Stimulated activated CD4-positive, alpha-beta T cell treated with anti-CD3 and anti-CD28 coated beads, Interleukin-15, amount 100 ng/mL, for 1 hour (primary cell): ENCODE measurements at places on chromosomes 5 and 9.

DNA sequence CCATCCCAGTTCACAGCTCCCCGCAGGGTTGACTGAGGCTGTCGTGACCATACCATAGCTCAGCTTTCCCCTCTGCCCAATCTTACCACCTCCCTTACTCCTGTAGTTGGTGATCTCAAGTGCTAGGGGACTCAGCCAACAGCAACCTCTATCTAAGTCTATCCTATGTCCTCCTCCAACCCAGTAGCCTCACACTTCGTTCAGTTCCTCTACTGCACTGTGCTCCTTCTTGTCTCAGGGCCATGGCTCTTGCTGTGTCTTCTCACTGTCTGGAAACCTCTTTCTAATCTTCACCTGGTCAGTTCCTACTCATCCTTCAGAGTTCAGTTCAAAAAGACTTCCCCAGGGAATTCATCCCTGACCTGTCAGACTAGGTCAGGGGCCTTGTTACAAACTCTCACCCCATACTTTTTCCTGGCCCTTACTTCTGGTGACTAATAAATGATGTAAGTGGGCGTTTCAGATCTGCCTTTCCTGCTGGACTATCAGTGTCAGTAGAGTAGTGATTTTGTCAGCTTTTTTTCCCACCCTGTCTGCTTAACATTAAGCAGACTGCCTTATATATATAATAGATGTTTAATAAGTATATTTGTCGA, 53.6 kb upstream of the NR3C1 start:
- no peak for DNase-seq

GRCh38 chr9:113692256-113692655, 183.9 kb upstream of the ZNF618 start:
- DNase-seq = no peak

GRCh38 chr9:116990592-116990991, 303.5 kb downstream of the TRIM32 start:
- no peak for DNase-seq

DNA sequence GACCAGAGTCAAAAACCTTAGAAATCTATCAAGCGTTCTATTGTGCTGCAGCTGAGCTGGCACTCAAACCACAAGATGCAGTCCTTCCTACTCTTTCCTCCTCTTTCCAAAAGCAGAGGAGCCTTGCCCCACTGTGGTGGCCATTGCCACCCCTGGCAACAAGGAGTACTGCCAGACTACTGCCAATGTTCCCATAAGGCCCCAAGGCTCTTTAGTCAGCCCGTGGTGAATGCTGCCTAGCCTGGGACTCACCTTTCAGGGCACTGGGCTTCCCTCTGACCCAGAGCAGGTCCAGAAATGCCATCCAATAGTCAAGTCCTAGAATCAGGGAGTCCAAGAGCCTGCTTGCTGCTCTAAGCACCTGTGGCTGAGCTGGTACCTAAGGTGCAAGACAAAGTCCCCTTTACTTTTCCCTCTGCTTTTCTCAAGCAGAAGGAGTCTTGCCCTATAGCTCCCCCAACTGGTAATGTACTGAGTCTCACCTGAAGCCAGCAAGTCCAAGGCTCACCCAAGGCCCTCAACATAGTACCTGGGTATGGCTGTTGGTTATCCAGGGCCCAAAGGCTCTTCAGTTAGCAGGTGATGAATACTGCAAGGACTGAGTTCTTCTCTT, 219.4 kb downstream of the ATPSCKMT start:
- no peak for DNase-seq

DNA sequence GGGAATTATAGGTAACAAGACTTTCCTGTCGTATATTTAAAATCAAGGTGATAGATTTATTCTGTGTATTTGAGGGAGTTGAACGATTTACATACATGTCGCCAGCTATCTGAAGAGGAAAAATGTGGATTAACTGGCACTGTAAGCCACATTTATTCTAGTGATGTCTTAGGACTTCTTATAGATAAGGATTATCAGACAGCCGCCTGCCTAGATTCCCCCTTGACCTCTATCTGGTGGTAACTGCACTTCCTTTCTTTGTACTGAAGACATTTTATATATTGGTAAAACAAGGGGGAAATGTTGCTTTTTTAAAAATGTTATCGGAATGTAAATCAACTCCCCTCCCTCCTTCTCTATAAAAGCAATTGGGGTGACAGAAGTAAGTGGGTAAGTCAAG, 39.3 kb upstream of the F2RL2 start:
- no peak for DNase-seq

GRCh38 chr9:22308177-22308576, 138.4 kb upstream of the DMRTA1 start:
- DNase-seq = no peak

GRCh38 chr5:123033157-123033671, 3.3 kb downstream of the PPIC start:
- no peak for DNase-seq

GRCh38 chr9:132849185-132849706, 28.8 kb downstream of the AK8 start:
- DNase-seq = no peak

DNA sequence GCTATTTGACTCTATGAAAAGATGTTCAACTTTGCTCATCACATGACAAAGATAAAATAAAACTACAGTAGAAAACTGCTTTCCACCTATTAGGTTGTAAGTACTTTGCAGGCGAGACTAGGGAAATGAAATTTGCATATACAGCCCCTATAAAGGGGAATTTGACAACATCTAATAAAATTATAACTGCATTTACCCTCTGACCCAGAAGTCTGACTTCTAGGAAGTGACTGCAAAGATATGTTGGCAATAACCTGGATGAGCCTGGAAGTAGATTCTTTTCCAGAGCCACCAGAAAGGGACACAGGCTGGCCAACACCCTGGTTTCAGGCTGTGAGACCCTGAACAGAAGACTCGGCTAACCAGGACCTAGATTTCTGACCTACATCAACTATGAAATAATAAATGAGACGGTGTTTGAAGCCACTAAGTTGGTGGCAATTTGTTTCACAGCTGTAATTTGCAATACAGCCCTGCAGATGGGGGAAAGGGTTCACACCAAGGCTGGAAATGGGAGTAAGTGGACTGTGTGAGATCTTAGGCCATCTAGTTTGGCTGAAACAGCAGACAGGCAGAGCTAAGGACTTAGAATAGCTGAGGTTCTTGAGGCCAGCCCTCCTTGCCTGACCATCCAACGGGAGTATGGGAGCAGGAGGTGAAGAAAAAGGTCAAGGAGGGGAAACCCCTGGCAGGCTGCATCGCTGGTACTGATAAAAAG, 106.6 kb downstream of the SIL1 start:
- no peak for DNase-seq

- DNase-seq = no peak
These were observed 26.9 kb downstream of the SPEF2 start for GRCh38 chr5:35644543-35644942.

DNA sequence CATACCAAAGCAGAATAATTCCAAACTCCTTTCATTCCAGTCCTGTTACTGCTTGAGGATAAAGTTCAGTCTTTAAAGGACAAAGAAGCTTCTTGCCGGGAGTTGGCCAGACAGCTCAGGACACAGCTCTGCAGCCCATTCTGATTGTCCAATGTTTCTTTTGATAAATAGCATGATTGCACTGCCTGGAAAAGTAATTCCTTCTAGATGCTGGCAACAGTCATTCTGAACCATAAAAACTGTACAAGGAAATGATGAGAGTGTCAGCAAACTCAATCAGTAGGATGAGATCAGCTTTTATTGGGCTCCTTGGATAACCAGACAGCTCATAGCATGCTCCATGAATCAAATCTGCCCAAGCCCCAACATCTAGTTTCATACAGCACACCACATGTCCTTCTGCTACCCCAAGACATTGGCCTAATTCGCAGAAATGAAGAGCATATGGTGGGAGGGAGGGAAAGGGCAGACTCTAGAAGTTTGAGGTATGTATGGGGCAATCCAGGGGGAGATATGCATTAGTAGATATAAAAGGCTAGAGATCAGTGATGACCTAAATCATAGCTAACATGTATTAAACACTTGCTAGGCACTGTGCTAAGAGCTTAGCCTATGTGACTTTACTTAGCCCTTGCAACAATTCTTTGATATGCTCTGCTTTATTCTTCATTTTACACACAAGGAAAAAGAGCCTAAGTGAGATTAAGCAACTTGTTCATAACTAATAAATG, 219.9 kb upstream of the NREP start:
- DNase-seq = no peak

- peak; percentile 100 for DNase-seq
These were observed at the start of gene HNRNPK for GRCh38 chr9:83979812-83980394. HNRNPK (minus strand) TSS chr9:83980215; CDS start chr9:83978252, 1,963 bp downstream.

DNA sequence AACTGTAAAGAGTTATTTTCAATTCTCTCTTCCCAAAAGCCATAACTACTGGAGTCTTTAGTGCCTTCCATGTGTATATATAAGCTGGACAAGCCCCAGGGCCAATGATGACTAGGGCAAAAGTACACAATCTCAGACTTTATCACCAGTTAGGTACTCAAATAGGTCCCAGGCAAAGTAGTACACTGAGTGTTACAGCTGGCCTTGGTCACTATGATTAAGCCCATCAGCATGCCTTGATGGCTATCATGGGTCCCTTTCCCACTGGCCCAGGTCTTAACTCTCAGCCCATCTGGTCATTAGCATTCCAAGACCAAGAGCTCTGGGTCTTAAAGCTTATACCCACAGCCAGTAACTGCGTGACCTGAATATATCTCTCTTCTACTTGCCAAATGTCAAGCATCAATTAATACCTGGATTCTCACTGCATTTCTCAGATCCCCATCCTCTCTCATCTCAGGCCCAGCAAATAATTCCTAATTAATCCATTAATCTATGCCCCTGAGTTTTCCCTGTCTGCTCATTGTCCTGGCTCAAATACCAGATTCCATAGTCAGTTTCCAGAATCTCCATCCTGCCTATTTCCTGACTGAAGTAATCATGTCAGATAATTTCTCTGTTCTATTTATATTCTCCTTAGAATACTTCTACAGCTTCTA, 62.3 kb downstream of the NR6A1 start:
- no peak for DNase-seq

GRCh38 chr5:171355302-171355724, 32.3 kb upstream of the NPM1 start:
- DNase-seq = no peak

DNA sequence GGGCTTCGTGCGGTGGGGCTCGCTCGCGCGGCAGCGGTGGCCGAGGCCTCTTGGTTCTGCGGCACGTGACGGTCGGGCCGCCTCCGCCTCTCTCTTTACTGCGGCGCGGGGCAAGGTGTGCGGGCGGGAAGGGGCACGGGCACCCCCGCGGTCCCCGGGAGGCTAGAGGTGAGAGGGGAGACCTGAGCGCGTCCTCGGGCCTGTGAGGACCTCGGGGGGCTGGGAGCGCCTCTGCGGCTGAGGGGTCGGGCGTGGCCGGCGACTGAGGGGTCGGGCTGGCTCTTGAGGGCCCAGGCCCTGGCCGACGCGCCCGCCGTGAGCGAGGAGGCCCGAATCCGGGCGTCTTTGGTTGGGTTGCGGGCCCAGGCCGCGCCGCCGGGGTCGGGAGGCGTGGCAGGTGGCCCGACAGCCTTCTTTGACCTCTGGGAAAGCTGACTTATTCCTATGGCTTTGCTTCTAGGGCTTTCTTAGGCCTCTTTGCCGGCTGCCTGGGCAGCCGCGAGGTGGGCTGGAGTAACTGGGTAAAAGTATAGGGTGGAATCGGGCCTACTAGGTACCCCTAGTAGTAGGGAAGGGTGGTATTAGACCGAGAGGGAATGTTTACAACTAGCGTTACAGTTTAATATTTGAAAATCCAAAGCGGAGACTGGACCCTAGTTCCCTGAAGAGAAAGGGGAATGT, at the start of gene CANX:
CANX (plus strand) TSS at position 33 of the 681 bp plus-strand sequence. CDS start 6,715 bp downstream, outside the sequence.
- DNase-seq = no peak

- no peak for DNase-seq
These were observed 2.5 kb upstream of the LPCAT1 start for GRCh38 chr5:1526190-1526631.

- no peak for DNase-seq
These were observed 721 bp upstream of the MAML1 start for GRCh38 chr5:179731791-179732411.

DNA sequence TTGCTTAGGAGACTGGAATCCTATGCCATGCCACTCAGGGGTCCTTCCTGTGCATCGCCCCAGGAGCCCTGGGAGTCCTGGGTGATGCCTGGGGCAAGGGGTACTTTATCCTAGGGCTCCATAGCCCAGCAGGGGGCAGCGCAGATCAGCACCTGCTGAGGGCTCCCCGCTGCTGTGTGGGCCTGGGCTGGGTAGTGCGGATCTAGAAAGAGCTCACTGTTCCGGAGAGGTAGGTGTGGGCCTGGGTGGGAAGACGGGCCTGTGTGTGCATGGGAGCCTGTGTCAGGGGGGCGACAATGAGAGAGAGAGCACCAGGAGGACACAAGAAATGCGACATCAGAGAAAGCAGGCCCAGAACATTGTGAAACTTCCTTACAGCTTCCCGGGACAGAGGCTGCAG, 11.4 kb upstream of the DAB2IP start:
- DNase-seq = no peak

- DNase-seq = no peak
These were observed 16.2 kb downstream of the CTNNAL1 start for GRCh38 chr9:108997112-108997511.

GRCh38 chr5:1778138-1779020, 21.3 kb downstream of the MRPL36 start:
- DNase-seq = no peak

DNA sequence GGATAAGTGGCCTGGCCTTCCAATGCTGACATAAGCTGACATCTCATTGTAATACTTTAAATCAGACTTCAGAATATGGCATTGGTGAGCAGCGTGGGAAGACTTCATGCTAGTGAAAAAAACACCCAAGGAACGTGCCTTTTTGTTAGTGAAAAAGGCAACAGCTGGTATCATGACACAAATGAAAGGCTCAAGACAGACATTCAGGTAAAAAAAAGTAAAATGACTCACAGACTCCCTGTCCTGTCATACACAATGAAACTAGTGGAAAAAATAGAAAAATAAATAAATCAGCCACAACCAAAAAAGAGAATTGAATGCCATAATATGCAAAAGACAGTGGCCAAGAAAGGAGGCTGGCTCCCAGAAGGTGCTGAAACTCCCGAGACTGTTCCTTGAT, 24.4 kb upstream of the PPP1R2B start:
- no peak for DNase-seq

- no peak for DNase-seq
These were observed 71.8 kb downstream of the ZNF618 start for GRCh38 chr9:113947941-113948340.
